Stimulated activated CD8-positive, alpha-beta memory T cell treated with anti-CD3 and anti-CD28 coated beads, Interleukin-2, amount 100 ng/mL, for 1 hour (primary cell): ENCODE measurements at places on chromosomes 4 and X.

DNA sequence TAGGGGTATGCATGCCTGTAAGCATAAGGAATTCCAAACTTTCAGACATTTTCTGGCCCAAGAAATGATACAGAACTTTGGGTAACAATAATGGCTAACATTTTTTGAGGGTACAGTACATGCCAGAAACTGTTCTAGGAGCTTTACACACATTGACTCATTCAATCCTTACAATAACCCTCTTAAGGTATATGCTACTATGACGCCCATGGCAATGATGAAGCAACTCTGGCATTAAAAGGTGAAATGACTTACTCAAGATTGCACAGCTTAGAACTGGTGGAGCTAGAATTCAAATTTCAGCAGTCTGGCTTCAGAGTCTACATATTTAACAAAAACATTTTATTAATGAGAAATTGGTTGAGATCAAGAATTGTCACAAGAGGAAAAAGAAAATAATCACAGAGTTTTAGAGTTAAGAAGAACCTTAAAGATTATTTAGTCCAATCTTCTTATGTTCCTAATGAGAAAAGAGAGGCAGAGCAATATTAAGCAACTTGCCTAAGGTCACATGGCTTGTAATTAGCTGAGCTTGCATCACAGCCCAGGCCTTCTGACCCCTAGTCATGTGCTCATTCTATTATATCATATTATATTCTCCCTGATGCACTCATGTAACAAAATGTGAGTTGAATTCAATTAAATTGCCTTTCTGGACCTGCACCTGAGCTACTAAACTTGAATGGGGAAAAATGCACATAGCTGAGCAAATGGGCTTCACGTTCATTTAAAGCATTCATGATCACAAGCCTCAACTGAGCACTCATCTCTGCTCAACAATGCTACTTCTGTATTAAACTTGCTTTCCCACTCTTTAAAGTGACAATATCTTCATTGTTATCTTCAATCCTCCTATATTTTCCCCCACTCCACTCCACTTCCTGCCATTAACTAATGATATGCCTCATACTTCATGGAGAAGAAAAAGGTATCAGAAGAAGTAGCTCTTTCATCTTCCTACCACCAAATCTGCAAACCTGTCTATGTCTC lies 73.2 kb downstream of the ENOX2 start:
- DNase-seq: no peak

DNA sequence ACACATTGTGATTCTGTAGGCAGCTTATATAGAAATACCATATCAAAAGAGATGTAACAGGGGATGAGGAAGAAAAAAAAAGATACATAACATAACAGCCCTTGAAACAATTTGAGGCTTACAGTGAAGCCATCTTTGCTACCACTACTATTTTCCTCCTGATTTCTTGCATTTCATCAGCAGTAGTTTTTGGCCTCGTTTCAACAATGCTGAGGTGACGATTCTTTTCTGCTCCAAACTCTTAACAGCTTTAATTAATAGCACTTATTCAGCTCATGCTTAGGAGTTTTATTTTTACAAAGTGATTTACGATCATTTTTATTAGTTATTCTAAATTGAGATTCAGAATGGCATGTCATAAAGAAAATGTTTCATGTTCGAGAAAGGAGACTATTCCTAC lies 163.2 kb downstream of the DCK start:
- no peak for DNase-seq

DNA sequence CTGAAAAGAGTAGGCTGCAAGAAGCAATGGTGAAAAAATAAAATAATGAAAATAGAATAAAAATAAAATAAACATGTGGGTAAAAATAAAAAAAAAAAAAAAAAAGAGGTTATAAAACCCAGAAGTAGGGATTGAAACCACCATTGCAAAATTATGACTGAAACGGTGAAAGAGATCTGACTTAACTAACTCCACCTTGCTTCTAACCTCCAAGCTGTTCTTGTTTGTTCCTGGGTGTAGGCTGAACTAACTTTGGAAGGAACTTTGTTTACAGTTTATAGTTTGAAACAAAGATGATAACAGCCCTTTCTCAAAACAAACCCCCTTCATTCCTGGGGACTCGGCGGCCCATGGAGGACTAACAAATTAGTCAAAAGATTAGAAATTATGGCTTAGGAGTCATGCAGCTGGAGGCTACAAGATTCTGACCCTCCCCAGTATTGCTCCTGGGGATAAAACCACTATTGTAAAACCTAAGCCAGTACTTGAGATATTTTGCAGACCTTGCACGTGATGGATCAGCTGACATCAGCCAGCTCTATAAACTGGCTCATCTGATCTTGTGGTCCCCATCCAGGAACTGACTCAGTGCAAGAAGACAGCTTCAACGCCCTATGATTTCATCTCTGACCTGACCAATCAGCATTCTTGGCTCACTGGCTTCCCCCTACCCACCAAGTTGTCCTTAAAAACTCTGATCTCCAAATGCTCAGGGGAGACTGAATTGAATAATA lies 30.4 kb downstream of the DDX60L start:
- DNase-seq: no peak

- DNase-seq: no peak
These were observed 805 bp downstream of the GATB start for GRCh38 chr4:151760002-151760401.

GRCh38 chr4:41632481-41633073 lies 94.6 kb downstream of the LIMCH1 start:
- no peak for DNase-seq

GRCh38 chr4:152344001-152344400 lies 191.9 kb downstream of the FBXW7 start:
- no peak for DNase-seq
